Foreskin keratinocyte (primary cell): ENCODE measurements at places on chromosomes 4 and X. TPM values are rescaled to one million over a fixed set of nuclear protein-coding genes. Genes with fewer than 3 reads are reported as not detected.

- DNase-seq: no peak
These were observed 8.0 kb upstream of the PALLD start for GRCh38 chr4:168488869-168489274.

- DNase-seq: no peak
These were observed 51.7 kb upstream of the ATP8A1 start for GRCh38 chr4:42708625-42709024.

Gene KCNE5
- polyA plus RNA-seq: 0.36 and 0.47 TPM in 2 replicates

Gene GPR119
- not detected in 2 replicates for polyA plus RNA-seq

DNA sequence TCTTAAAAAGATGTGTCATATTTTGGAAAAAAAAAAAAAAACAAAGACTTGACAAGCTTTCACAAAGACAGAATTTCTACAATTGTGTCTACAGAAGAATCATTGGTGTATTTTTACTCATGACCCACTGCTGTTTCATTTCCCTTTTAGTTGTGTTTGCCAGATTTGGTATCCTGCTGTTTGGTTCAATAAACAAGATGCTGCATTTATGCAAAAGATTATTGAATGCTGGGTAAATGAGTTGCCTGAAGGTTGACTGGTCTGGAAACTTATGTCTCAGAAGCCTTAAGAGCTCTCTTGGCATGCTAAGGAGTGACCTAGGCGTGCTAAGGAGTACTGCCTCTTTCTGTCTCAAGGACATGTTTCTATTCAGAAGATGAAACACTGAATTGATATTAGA is 64.9 kb upstream of the NPY2R start:
- no peak for DNase-seq

- no peak for DNase-seq
These were observed 117.9 kb upstream of the MED14 start for GRCh38 chrX:40853004-40853815.

DNA sequence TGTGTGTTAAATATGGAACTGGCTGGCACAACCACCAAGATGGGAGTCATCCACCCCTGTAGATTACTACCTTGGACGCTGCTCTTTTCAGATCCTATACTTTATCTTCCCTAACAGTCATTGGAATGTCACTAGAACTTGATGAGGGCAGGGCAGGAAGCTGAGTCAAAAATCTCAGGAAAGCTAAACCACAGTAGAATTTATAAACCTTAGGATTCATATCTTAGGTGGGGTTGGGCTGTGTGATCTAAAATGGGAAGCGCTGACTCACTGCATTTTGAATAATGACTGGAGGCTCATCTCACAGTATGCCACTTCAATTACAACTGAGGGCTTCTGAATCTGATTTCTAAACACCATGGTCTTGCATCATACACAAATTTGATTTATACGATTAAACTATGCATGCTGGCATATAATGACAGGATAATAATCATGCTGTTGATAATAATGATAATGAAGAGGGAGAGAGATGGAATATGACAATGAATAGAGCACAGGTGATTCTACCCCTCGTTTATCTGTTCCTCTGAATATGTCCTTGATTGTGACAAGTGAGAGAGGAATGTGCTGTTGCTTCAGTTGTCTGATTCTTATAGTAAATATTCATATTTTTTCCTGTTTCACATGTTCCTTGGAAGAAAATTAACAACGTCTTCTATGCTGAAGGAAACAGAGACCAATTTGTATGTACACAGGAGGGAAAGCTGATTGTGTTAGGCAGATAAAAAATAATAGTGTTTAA is 270.3 kb upstream of the HS3ST1 start:
- peak; percentile 98 for DNase-seq

Gene TLR2
- 2.0 and 2.1 TPM in 2 replicates for polyA plus RNA-seq

Gene MAP3K15
- polyA plus RNA-seq: 0.07 TPM in 1 of 2 replicates, not detected in the other

DNA sequence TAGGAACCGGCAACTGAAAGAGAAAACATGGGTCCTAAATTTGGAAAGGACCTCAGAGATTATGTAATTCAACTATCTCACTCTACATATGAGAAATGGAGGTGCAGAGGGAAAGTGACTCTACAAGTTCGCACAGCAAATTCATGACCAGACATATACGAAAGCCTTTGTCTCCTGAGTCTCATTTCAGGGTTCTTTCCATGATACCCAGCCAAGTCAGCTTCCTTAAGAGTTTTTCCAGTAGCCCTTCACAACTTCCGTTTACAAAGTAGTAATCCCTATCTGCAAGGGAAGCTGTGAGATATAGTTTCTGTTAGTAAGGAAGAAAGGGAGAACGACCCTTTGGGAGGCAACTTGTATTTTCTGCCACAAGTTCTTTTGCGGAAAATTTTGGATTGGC is 110.6 kb downstream of the TEX13A start:
- no peak for DNase-seq

Gene RRH
- 0.03 and 0.04 TPM in 2 replicates for polyA plus RNA-seq

DNA sequence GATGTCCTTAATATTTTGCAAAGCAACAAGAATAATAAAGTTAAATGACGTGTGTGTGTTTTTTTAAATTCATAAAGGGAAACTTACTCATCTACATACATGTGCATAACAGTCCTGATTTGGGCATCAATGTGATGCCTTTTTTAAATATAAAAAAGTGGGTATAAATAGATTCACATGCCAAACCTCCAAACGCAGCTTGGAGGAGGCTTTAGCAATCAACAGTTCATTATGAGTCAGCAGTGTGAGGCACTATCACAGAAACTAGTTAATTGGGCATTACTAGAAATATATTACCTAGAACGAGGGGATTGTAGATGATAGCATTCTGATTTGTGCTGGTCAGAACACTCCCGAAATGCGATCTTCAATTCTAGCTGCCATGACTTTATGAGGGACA is 115.1 kb downstream of the HS6ST2 start:
- no peak for DNase-seq

GRCh38 chr4:145183023-145183422 is 2.6 kb upstream of the OTUD4 start:
- peak; percentile 26 for DNase-seq

Gene COL4A5
- polyA plus RNA-seq: 7.4 and 7.8 TPM in 2 replicates

DNA sequence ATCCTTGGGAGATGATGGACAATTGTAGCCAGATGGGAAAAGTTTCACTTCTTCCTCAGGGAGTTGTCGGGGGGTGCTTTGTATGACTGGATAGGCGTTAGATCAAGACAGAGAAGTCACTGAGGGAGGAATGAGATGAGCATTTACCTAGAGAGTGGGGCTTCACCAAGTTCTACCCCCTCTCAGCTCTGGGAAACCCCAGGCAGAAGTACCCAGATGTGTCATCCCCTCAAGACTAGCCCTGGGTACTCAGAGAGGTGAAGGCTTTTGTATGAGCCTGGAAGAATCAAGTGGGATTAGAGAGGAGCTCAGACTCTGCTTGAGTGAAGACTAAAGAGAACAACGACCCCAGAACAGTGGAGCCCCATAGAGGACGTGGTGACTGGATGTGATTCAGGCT is 1.9 kb downstream of the MAGEB1 start:
- no peak for DNase-seq

DNA sequence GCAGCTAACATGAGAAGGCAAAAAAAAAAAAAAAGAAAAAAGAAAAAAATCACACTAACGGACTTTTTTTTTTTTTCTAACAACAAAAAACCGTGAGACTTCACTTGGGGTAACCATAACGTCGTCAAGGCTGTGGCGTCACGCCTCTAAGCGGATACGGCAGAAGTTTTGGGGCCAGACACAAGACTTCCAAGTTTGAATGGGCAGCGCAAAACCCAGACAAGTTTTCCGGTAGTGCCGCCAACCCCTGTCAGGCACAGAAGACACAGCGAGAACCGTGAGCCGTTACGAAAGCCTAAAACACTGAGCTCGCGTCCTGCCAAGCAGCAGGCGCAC is 556 bp upstream of the SMARCA5 start:
- no peak for DNase-seq

DNA sequence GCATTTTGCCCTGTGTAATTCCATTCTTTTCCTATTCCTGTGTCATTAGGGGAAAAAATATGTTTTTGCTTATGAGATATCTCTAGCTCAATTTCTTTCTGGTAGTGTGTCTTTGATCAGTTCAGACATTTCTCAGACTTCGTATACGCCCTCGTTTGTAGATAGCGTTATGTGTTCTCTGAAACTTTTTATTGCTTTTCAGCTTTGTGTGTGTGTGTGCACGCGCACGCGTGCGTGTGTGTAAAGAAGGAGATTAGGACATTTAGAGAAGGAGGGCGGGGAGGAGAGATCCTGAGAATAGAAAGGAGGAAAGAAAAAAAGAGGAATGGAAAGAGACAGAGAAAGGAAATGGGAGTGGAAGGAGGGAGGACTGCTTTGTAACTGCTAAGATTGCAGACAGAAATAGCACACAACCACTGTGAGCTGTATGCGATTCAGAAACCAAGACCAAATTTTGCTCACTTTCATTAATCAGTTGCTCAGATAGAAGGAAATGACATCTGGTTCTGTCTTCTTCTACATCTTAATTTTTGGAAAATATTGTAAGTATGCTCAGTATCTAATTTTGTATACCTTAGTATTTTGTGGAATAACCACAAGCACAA is at the start of gene RXFP1:
TSS of gene RXFP1 (plus strand) at position 399 of the 605 bp plus-strand sequence. CDS start at position 494, 95 bp downstream.
- DNase-seq: no peak

Gene GPR143
- polyA plus RNA-seq: 0.93 and 1.3 TPM in 2 replicates

DNA sequence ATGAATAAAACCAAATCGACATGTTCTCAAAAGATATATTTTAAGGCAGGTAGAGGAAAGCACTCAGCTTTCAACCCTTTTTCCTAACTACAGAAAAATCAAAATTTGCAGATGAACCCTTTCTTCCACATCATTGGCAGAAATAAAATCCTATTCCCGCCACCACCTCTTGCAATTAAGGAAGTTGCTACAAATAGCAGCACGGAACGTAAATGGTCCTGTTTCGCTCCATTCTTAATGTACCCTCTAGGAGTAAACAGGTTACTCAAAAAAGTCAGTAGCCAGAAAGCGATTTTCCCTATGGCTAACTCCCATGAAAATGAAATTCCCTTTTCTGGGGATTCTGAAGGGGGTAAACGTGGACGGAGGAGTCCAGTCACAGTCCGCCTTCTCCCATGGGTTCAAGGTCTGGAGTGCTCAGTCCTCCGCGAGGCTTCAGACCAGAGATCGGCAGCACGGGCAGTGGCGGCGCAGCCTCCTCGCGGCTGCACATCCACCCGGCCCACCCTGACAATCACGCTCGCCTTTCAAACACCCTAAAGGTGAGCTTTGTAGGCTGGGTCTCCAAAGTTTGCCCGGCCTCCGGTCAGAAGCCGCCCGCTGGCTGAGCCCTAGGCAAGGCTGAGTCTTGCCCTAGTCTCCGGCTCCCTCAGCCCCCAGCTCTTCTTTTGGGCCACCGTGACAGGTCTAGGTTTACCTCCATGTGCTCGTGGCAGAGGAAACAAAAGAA is 1.8 kb downstream of the ATP11C start:
- DNase-seq: no peak

DNA sequence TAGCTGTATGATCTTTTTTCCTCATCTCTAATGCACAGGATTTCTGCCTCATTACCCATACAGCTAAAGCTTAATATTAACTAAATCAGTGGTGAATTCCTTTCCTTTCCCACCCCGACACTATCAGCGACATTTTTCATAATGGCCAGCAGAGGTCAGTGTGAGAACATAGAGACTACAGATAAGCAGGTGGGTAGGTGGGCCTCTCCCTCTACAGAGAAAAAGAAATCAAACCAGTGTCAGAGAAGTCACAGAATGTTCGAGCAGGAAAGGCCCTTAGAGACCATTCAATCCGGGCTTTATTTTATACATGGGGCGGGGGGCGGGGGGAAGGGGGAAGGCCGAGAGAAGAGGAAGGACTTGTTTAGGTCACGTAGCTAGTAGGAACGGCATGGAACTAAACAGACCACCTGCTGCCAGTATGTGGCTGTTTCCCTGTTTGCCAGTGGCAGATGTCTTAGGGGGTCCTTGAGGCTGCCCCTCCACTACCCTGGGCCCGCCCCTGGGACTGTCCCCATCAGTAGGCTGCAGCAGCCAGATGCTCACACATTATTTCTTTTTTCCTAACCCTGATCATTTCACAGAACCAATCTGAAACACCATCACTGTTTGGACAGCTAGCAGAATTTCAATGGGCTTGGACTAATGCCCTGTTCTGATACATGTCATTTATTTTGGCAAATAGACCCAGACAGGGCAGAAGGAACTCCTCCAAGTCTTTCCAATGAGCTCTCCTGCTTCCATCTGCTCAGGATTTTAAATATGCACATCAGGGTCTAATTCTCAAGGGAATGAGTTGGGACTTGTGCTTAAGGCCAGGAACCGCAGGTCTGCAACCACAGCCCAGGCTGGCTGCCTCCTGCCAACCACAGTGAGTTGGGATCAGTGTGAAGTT is 133.4 kb downstream of the ATG4A start:
- DNase-seq: no peak

DNA sequence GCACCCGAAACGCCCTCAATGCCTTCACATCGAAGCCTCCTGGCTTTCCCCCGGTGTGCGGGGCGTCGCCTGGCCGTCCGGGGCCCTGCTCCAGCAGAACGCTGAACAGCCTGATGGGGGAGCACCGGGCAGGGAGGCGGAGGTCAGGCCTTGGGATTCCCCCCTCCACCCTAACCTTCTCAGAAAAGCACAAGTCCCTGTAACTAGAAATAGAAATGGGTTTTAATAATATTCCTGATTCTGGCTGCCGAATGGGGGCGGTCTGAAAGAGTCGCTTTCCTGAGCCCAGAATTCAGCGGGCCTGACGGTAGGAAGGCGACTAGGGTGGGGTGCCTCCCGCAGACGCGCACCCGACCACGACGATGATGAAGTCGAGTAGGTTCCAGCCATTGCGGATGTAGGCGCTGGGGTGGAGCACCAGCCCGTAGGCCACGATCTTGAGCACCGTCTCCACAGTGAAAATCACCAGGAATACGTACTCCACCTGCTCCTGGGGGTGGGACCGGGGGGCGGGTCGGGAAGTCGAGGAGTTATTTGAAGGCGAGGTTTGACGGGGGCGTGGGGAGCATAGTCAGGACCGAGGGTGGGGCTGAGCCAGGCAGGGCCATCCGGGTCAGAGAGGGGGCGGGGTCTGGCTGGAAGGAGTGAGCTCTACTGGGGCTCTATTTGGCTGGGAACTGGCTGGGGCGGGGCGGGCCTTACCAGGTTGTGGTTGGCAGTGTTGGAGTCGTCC is 2.5 kb downstream of the CACNA1F start:
- DNase-seq: no peak

DNA sequence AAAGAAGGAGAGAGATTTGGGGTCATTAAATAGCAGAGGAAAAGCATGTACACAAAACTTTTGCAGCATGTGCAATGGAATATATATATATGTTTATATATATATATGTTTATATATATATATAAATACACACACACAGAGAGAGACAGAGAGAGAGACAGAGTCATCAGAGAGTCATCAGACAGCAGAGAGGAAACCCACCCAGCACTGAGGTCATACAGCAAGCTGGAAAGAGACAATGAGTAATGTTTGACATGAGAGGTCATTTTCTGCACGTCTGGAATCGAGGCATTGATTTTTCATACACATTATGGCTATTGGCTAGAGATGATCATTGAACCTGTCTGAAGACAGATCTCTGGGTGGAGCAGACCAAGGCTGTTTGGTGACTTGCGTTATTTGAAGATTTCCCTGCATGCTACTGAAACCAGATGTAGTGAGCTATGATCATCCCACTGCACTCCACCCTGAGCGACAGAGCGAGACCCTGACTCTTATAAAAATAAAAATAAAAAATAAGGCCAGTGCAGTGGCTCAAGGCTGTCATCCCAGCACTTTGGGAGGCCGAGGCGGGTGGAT is 48.8 kb upstream of the SHOX start:
- no peak for DNase-seq
